Activated CD4-positive, alpha-beta memory T cell treated with anti-CD3 and anti-CD28 coated beads for 36 hours (primary cell): ENCODE measurements at places on chromosomes 3 and 15. TPM values are rescaled to one million over a fixed set of nuclear protein-coding genes. Genes with fewer than 3 reads are reported as not detected.

DNA sequence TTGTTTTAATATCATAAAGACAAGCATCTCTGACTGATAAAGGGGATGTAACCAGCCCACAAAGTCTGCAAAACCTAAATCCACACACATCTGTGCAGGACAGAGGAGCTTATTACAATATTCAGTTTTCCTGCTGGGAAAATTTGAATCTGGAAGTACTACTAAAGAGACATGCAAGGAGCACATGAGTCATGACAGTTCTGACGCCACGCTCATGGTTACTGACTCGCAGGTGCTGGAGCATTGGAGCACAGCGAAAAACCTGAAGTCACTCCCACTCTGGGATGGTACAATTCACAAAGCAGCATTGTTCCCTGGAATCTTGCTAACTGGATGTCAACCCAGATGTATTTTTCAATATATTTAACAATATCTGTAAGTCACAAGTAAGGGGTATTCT, 7.6 kb upstream of the ISL2 start:
- peaks cover 42% of the 10 kb centered on the region for H3K27me3 ChIP-seq
- DNase-seq = no peak
- no peaks in the 10 kb centered on the region for H3K4me1 ChIP-seq

GRCh38 chr15:101204739-101205535, 46.9 kb downstream of the CHSY1 start:
- peak overlapping the region; percentile 91 for H3K27ac ChIP-seq
- peaks cover 12% of the 10 kb centered on the region for H3K36me3 ChIP-seq
- no peak for DNase-seq
- peaks cover 87% of the 10 kb centered on the region for H3K4me1 ChIP-seq

GRCh38 chr3:88131695-88132094, 18.1 kb upstream of the C3orf38 start:
- no peak overlapping the region for H3K27ac ChIP-seq
- no peaks in the 10 kb centered on the region for H3K27me3 ChIP-seq
- peaks cover 18% of the 10 kb centered on the region for H3K4me1 ChIP-seq
- no peak overlapping the region for H3K4me3 ChIP-seq
- DNase-seq = no peak

DNA sequence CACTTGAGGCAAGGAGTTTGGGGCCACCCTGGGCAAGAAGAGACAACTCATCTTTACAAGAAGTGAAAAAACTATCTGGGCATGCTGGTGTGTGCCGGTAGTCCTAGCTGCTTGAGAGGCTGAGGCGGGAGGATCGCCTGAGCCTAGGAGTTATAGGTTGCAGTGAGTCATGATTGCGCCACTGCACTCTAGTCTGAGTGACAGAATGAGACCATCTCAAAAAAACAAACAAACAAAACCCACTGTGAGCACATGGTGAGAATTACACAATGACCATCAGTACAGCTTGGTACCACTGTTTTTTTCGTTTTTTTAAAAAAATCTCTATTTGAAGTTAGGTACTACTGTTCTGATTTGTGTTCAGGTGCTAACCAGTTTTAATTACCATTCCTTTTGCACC, 13.6 kb downstream of the VPS39 start:
- H3K4me1 ChIP-seq = peaks cover 61% of the 10 kb centered on the region
- peaks cover 53% of the 10 kb centered on the region for H3K36me3 ChIP-seq
- DNase-seq = peak; percentile 51
- peak overlapping the region; percentile 69 for H3K27ac ChIP-seq

DNA sequence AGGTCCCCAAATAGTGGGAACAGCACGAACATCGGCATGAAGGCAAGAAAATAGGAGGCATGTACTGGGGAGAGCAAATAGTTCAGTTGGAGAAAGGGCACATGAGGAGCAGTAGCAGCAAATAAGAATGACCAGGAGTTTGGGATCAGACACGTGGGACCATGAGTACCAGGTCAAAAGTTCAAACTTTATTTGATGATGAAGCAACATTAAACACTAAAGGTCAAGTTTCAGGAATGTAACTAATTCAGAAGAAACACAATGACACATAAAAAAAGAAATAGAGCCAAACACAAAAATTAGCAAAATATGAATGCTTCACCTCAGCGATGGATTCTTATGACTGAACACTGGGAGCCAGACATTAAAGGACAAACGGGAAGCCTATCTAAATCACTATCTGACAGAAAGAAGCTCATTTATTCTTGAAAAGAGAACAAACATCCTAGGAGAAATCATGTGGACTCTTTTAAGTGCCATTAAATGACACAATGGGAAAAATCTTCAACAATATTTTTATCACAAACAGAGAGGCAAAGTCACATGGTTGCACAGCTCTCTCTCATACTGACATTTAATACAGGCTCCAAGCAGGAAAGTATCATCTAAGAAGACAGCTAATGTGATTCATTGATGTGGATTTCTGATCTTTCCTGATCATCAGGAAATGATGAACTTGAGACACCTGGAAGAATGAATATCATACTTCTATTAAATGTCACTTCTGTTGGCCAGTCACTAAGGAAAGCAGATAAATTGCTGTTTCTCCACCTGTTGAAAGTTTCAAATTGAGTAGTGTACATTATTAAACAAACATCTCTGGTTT, 216.9 kb upstream of the THBS1 start:
- DNase-seq = no peak
- no peak overlapping the region for H3K27ac ChIP-seq
- H3K4me3 ChIP-seq = no peak overlapping the region

- no peak for DNase-seq
- no peaks in the 10 kb centered on the region for H3K4me1 ChIP-seq
- no peak overlapping the region for H3K27ac ChIP-seq
- H3K27me3 ChIP-seq = no peaks in the 10 kb centered on the region
Observed at GRCh38 chr3:128267541-128267940, 114.3 kb downstream of the EEFSEC start.

DNA sequence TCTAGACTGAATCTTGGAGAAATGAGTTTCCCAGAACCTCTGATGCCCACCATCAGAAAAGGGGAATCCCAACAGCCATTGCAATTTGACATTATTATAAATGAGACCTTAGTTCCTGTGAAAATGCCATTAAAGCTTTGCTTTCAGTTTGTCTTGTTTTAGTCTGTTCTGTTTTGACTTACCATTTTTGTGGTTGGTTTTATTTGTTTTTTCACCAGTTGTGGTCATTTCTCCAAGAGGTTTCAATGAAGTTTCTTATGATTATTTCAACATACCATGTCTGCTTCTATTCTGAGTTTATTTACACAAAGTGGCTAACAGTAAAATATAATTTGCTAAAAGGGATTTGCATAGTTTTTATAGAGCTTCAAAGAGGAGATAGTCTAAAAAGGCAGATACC, 175.0 kb upstream of the MCTP2 start:
- H3K4me1 ChIP-seq = no peaks in the 10 kb centered on the region
- no peak overlapping the region for H3K4me3 ChIP-seq
- H3K36me3 ChIP-seq = no peaks in the 10 kb centered on the region
- peaks cover 7% of the 10 kb centered on the region for H3K27me3 ChIP-seq
- H3K27ac ChIP-seq = no peak overlapping the region
- DNase-seq = no peak

- H3K4me1 ChIP-seq = peaks cover 6% of the 10 kb centered on the region
- no peaks in the 10 kb centered on the region for H3K36me3 ChIP-seq
- no peaks in the 10 kb centered on the region for H3K27me3 ChIP-seq
Observed at GRCh38 chr3:129690406-129690805, 83.9 kb upstream of the PLXND1 start.

DNA sequence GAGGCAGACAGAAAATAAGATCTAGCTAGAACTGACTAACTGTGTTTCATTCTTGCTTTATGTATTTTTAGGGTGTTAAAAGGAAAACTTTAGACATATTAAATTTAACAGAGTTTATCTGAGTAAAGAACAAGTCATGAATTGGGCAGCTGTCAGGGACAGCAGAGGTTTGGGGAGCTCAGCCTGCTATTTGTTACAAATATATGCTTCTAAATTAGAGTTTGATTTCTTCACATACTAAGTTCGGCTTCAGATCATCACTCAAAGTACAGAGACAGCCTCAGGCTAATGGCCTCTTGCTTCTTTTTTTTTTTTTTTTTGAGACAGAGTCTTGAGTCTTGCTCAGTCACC, 21.9 kb downstream of the EFCC1 start:
- H3K36me3 ChIP-seq = no peaks in the 10 kb centered on the region
- H3K27ac ChIP-seq = no peak overlapping the region
- H3K4me3 ChIP-seq = no peak overlapping the region

The DUT gene
- total RNA-seq = 518 TPM

The SLC51B gene
- not detected for total RNA-seq

The CEMIP gene
- 0.07 TPM for total RNA-seq

The PRSS50 gene
- not detected for total RNA-seq

The CHRNA7 gene
- not detected for total RNA-seq
